ENCODE measurements at places on chromosomes 16 and 17.
A peak's percentile ranks its signal among the peaks of the same experiment; 100 is the strongest.

GRCh38 chr17:7084088-7084487 is 4.0 kb upstream of the CLEC10A start:
- DNase-seq, result no peak

GRCh38 chr17:30379303-30379902 is 676 bp downstream of the CPD start:
- DNase-seq, result peak; percentile 6

DNA sequence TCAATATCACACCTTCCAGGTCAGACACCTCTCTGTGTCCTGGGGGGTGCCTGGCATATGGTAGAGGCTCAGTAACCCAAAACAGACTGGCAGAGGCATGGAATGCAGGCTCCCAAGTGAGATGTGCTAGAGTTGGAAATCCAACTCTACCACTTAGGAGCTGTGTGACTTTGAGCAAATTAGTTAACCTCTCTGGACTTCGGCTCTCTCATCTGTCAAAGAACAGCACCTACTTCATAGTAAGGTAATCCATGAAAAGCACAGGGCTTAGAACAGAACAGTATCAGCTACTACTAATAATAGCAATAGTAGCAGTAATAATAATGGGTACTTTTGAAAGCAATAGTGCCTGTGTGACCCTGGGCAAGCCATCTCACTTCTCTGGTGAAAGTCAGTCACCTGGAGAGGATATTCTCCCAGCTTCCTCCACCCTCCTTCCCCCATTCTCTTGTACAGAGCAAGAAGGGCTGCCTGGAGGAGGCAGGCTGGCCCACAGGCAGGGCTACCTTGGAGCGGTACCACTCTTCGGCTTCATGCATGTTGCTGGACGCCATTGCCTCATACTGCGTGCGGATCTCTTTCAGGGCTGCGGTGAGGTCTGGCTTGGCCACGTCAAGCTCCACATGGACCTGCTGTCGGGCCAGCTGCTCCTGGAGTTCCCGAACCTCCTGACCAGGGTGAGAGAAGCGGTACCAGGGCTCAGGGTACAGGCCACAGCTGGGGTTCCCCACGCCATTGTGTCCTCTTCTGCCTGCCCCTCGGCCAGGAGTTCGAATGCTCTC is 2.3 kb downstream of the GFAP start:
- no peak for DNase-seq

GRCh38 chr17:35312346-35312745 is 61.1 kb downstream of the SLFN11 start:
- no peak for DNase-seq

- DNase-seq, result no peak
Observed at GRCh38 chr16:49564496-49565229, 191.1 kb downstream of the C16orf78 start.

- DNase-seq, result no peak
Observed at GRCh38 chr17:2453866-2454265, 53.0 kb upstream of the MNT start.

GRCh38 chr17:78991017-78991738 is 11.5 kb upstream of the LGALS3BP start:
- no peak for DNase-seq

GRCh38 chr17:38899421-38899820 is 26.0 kb upstream of the LASP1NB start:
- no peak for DNase-seq

GRCh38 chr17:39283896-39284295 is 58.2 kb upstream of the STAC2 start:
- peak; percentile 14 for DNase-seq

- DNase-seq, result peak; percentile 43
Observed at GRCh38 chr17:7703584-7704479, 1.2 kb upstream of the EFNB3 start.

DNA sequence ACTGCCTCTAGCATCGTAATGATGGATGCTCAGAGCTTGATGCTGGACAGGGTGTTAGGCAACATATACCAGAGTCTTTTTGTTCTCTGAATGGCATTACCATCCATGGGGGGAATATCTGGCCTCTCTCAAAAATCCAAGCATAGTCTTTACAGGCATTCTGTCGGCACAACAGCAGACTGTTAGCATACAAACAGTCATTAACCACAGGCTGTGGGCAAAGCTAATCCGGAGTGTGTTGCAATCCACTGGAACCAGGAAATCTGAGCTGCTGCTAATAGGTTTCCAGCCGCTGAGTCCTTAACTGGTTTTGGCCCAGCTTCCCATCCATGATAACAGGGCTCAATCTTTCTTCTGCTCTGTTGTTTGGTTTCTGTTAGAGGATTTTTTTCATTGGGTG is 371.9 kb downstream of the HS3ST3B1 start:
- DNase-seq, result peak; percentile 84

DNA sequence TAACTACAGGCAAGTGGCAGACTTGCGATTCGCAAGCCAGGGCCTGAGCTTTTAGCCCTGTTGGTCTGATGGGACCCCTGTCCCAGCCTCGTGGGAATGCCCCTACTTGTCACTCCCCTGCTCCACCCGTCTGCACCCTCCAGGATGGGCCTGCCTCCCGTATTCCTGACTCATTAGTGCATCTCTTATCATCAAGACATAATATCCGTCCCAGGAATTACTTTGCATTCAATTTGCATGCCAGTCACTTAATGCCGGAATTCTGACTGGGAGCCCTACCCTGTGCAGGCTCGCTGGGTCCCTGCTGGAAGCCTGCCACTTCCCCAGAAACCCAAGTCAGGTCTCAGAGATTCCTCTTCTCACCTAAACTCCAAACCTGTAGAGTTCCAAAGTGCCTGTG is 3.3 kb downstream of the PRSS53 start:
- no peak for DNase-seq

GRCh38 chr16:87765473-87765775 is 362 bp downstream of the KLHDC4 start:
- no peak for DNase-seq

DNA sequence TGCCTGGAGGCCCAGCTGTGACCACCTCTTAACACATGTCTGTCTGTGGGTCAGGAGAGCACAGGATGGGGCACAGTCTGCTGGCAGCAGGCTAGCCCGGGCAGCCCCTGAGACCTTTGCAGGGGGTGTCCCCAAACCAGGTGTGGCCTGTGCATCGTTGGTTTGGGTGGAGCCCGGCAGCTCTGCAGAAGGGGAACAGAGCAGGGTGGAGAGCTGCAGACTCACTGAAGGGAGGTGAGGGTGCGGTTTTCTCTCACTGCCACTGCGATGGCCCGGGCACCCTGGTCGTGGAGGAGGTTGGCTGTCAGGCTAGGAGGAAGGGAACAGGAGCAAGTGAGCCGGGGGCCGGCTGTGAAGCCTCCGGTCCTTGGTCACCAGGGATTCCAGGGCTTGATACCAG is 28.8 kb downstream of the NLRC3 start:
- no peak for DNase-seq

DNA sequence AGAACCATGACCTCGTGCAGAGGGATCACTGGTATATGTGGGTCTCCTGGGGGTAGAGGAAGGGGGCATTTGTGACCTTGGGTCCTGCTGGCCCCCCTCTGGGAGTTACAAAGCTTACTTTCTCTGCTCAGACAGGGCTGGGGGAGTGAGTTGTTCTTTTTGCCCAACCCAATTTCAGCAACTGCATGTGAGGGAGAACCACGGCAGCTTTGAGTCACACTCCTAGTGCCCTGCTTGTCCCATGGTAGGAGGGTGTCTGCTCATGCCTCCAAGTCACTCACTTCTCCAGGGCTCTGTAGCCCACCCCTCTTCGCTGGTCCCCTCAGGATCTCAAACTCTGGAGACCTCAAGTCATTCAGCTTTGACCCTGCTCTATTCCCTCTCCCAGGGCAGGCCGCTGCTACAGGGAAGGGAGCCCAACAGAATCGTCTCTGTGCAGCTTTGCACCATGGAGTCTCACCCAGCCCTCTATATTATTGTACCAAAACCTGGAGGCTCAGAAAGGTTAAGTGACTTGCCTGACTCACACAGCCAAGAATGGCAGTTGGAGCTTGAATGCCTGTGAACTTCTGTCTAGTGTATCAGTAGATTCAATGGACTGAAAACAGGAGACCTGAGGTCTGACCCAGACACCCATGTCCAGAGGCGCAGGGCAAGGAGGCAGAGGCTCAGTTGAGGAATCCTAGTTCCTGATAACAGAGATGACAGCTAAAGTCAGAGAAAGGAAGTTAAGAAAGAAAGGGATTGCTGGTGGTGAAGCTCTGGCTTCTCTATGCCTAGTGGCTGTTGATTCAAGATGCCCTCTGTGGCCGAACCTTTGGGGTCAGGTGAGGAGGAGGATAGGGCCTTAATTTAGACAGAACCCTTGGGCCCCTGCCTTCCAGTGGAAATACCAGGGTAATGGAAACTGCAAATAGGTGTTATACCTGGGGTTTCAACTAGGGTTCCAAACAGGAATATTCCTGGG is 14.6 kb upstream of the ETV4 start:
- DNase-seq, result no peak

DNA sequence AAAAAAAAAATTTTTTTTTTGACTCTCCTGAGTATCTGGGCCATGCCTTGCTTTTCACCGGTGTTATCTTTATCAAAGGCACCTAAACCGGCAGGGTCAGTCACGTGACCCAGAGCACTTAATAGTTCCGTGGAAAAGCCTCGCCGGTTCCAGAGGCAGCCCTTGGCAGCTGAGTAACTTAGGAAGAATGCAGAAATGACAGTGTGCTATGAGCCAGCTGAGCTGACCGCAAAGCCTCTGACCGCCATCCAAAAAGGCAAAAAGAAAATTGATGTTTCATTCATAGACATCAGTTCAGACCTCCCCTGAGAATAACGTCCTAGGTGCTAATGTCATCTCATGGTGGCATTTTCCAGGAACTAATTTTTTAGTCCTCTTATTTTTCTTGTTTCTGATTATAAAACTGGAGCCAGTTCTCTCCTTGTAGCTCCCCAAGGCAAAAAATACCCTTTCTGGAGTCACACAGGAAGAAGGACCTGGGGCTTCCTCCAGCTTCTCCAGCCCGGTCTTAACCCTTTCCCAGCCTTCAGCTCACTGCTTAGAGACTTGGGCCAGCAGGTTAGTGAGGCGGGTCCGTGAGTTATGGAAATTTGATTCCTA is 122.6 kb downstream of the SOCS1 start:
- DNase-seq, result peak; percentile 91

GRCh38 chr17:77484111-77484510 is 343.3 kb downstream of the SEC14L1 start:
- no peak for DNase-seq

DNA sequence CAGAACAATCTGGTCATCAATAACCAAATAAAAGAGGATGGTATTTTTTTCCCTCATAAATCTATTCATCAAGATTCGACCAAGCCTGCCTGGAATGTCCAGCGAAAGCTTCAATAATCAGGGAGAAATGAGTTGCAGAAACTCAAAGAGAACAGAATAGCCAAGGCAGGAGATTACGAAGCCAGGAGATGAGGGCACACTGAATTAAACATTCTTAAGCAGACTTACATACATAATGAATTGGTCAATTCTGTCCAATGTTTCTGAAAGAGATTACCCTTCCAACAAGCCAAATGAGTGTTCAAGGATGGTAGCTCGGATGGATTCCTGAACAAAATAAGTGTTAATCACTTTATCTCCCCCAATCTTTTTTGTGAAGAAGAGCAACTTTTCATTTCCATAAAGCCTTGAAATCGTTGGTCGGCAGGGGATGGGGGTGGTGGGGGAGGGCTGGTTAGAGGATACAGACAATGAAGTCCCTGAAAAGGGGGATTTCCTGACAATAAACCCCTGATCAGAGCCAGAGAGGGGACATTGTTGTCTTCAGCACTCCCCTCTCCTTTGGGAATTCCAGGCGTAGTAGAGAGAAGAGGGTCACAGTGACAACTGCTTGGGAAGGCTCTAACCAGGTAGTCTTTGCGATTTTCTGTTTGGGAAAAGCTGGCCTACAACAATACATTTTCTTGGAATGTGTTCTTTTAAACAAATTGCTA is 20.7 kb downstream of the TOX3 start:
- DNase-seq, result no peak

- DNase-seq, result no peak
Observed at GRCh38 chr16:89146211-89147005, 25.1 kb upstream of the CDH15 start.

DNA sequence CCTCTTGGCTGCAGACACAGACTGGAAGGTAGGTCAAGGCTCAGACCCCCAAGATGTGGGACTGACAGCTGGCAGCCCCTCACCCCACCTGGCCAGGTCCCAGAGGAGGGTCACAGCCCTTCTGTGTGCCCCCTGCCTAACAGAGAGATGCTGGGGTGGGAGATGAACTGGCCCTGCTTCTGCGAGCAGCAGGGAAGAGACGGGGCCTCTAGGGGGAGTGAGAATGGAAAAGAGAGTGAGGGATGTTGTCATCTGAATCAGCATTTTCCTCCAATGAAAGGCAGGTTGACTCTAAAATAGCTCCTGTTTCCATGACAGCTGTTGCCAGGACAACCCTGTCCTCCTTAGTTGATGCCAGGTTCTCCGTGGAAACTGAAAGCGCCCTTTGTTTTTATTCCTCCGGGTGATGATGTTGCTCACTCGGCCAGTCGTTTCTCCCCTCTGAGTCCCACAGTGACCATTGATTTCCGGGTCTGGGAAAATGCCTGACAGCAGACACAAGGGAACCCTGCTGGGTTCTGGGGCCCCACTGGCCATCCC is 4.9 kb upstream of the NDRG4 start:
- DNase-seq, result peak; percentile 95

GRCh38 chr17:39923230-39923629 is 4.2 kb downstream of the ORMDL3 start:
- no peak for DNase-seq

DNA sequence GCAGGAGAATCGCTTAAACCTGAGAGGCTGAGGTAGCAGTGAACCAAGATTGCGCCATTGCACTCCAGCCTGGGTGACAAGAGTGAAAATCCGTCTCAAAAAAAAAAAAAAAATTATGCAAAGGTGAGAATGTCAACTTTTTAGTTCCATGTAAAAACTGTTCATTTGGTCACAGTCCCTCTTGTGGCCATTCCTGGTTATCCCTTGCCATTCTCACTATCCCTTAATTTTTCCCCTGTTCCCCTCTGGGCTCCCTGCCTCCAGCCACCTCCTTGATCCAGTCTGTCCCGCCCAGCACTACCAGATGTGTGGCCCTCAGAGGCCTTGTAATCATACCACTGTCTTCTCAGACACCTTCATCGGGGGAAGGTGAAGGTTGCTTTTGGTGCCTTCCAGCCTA is 23.4 kb downstream of the DCAF7 start:
- DNase-seq, result no peak

GRCh38 chr16:86953631-86954391 is 363.4 kb downstream of the C16orf95 start:
- DNase-seq, result no peak
